AG04450 (cell line): ENCODE measurements at places on chromosomes 2 and 18.

DNA sequence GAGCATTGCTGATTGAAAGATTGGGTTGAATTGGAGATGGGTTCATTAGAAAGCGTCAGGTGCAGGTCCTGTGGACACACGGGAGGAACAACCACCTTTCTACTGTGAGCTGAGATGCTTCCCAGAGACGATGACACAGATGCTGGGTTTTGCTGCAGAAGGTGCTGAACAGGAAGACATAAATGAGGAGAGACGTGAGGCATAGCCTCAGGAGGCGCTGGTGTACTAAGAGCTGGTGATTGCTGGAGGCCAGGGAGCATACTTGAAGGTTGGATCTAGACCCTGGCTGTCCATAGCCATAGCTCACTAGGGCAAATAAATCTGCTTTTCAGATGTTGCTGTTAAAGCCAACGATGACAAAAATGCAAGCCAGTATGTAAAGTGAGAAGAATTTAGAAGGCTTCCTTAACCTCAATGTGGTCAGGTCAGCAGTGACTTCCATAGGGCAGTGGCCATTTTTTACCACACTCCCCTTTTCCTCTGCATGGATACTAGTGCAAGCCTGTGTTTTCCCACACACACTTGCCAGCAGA is 153.7 kb downstream of the SOX11 start:
- no peak for DNase-seq

GRCh38 chr2:200373973-200374416 is 67.5 kb downstream of the SPATS2L start:
- no peak for DNase-seq

DNA sequence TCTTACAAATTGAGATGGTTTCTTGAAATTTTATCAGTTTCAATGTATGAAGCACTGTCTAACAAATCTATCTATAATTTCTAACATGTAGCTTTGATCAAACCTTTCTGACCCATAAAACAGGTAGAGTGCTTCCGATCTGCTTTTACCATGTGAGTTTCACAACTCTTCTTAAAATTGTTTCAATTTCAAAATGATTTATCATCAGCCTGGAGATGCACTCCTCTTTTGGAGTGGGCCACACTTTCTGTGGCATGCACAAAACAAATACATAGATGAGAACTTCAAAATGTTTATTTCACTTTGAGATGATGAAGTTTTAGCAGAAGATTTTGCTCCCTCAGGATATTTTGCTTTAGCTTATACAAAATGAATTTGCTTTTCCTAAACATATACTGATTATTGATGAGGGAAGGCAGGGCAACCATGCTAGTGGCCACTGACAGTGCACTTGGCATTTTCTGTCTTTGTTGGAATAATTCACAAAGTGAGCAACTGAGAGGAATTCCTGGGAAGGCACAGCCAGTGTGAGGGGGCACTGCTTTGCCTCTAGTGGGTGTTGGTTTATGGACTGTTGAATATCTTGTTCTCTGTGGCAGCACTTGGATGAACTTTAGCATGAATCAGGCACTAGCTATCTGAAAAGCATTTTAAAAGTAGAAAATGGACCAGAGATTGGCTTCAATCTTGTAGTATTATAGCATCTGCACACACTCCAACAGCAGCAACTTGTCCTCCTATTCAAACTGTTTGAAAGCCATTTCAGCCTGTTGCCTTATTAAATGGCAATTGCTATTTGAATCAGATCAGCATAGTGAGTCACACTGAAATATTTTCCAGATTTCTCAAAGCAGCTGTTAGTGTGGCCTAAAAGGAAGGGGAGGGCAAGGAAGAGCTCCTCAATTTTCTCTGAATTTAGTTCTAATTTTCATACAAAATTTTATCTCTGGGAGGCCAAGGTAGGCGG is 193.2 kb downstream of the CCDC85A start:
- no peak for DNase-seq

DNA sequence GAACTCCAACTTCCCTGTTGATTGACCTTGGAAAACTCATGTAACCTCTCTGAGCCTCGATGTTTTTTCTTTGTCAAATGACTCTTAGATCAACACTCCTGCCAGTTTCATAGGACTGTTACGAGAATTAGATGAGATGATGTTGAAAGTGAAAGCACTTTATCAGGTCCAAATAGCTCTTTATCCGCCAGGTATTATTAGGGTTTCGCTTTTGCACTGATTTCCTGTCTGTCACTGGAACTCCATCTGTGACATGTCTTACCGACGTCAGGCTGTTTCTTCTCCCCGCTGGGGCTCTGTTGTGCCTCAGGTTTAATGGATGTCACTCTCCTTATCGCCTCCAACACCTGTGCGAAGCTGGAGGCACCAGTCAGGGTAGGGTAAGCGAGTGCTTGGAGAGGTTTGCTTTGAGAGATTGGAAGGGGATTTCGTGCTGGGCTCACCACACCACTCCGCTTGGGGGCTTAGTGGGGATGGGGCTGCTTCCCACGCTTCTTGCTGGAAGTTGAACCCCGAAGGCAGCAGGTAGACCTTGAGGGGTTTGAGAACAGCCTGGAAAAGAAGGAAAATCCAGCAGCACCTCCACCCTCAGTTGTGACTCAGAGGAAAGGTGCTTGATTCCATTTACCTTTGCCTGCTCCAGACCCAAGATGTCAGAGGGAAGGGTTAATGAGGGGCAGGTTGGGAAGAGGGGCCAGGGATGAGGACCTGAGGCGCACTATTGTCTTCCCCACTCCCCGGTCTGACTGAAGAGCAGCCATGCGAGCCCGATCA is 4.3 kb downstream of the GAD1 start:
- no peak for DNase-seq

GRCh38 chr2:28546242-28546641 is 50.4 kb downstream of the PLB1 start:
- no peak for DNase-seq

- no peak for DNase-seq
Measured at GRCh38 chr2:21451403-21451802, 327.6 kb downstream of the TDRD15 start.

DNA sequence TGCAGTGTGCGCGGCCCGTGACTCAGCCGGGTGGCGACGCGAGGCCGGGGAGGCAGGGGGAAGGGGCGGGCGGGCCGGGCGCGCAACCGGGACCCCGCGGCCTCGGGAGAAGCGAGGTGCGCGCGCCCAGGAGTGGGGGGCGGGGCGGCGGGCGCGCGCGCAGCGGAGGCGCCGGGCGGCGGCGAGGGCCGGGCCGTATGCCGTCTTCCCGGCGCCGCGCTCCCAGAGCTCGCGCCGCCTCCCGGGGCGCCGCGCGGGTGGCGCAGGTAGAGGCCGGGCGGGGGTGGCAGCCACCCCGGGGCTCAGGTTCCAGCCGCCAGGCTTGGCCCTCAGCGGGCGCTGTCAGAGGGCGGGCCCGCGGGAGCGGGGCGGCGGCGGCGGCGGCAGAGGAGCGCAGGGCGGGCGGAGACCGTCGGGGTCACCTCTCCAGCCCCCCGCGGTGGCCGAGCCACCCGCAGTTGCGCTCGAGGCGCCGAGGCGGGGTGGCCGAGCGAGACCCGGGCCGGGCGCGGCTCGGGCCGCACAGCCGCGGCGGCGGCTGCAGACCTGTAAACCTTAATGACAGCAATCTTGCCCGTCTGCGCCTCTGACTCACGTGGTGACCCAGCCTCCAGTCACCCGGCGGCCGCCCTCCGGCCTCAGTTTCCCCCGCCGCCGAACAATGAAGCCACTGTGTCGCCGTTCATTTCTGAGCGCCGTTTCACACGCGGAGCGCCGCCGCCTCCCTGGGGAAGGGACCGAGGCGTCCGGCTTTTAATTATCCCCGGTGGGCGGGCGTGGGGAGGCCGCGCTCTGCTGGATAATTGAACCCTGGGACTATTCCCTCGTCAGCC is 25.3 kb upstream of the SMAD7 start:
- DNase-seq: no peak

DNA sequence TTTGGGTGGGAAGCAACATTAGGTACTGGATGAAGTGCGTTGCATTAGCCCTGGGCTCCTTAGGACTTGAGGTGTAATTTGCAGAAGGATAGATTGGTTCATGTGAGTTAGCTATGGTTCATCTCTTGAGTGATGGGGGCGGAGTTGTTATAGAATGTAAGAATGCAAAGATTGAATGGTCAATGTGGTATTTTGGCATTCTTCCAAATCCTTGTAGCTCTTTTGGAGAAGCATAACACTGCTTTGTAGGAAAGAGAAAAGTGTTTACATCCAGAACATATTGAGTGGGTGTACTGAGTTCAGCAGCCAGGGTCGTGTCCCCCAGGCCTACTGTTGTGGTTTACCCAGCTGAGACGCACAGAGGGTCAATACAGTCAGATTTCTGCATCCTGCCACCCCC is 173.5 kb downstream of the FMNL2 start:
- peak; percentile 50 for DNase-seq

GRCh38 chr2:62597323-62597722 is 91.3 kb upstream of the TMEM17 start:
- peak; percentile 49 for DNase-seq

DNA sequence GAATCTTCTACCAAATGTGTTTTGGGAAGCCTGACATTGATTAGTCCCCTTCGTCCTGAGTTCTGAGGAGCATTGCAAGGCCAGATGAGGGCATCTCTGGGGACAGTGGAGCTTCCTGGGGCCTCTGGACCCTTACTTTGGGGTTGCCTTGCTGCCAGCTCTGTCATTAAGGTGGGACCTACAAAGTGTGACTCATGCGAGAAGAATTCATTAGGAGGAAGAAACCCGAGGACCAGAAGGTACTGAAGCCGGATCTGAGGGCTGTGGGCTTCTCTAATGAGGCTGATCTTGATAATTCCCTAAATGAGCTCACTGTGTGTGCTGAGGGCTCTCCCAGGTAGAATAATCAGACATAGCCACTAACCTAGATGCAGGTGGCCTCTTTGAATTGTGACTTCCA is 695 bp upstream of the SCYGR2 start:
- DNase-seq: no peak

DNA sequence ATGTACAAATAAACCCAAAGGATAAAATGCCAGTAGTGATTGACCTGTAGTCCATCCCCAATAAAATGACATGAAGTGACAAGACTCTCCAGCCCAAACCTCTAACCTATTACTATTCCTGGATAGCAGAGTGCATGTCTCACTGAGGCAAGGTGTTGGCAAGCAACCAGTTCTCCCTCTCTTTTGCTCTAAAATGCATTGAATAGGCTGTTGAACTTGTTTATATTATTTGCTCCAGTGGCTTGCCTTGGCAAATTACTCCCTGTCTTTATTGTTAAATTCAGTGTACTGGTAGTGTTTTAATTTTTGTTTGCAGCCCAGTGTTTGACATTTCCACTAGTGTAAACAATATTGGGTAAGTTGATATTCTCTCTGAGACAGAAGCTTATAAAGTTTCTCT is 70.5 kb downstream of the CSRNP3 start:
- no peak for DNase-seq

DNA sequence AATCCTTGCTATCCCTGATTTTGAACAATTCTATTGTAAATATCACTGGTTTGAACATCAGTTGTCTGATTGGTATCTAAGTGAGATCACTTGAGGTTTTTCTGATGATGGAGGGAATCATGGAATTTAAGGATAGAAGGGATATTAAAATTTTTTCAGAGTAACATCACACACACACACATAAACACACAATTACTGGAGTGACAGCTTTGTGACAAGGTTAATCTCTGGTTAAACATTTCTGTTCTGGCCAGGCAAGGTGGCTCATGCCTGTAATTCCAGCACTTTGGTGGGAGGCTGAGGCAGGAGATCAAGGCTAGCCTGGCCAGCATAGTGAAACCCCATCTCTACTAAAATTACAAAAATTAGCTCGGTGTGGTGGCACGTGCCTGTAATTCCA is 85.3 kb downstream of the SOCS6 start:
- no peak for DNase-seq

DNA sequence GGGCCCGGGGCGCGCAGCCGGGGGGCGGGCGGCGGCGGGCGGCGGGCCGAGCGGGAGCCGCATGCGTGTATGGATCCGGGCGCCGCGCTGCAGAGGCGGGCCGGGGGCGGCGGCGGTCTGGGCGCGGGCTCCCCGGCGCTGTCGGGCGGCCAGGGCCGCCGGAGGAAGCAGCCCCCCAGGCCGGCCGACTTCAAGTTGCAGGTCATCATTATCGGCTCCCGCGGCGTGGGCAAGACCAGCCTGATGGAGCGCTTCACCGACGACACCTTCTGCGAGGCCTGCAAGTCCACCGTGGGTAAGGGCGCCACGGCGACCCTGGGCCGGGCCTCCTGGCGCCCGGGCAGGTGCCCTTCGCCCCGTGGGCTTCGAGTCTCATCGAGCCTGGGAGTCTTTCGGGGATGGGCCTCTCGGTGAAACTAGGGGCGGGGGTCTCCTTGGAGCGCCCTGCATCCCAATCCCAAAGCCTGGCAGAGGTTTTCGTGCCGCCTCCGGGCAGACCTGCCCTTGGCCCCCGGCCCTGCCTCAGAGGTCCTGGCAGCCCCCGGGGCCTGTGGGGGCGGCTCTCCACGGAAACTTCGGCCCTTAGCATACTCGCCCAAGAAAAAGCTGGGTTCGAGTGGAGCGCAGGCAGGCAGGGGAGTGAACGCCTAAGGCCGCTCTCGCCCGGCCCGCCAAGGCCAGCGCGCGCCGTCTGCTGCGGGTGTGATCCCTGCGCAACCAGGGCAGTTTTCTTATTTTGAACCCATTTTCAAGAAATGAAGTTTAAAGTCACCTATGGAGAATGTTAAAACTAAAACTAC is 622 bp downstream of the RAB12 start:
- DNase-seq: no peak

DNA sequence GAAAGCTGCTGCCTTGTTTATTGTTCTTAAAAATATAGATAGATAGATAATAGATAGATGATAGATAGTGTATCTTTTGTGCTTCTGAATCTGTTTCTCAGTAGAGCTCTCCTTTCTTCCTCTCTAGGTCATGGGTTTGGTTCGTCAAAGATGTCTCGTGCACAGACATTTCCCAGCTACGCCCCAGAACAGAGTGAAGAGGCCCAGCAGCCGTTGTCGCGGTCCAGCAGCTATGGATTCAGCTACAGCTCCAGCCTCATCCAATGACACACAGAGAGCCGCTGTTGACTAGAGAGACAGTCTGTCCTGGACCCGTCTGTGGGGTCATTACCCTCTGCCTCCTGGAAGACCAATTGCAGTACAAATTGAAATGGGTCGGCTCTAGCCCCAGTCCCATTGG is 106.6 kb downstream of the CD226 start:
- DNase-seq: no peak

DNA sequence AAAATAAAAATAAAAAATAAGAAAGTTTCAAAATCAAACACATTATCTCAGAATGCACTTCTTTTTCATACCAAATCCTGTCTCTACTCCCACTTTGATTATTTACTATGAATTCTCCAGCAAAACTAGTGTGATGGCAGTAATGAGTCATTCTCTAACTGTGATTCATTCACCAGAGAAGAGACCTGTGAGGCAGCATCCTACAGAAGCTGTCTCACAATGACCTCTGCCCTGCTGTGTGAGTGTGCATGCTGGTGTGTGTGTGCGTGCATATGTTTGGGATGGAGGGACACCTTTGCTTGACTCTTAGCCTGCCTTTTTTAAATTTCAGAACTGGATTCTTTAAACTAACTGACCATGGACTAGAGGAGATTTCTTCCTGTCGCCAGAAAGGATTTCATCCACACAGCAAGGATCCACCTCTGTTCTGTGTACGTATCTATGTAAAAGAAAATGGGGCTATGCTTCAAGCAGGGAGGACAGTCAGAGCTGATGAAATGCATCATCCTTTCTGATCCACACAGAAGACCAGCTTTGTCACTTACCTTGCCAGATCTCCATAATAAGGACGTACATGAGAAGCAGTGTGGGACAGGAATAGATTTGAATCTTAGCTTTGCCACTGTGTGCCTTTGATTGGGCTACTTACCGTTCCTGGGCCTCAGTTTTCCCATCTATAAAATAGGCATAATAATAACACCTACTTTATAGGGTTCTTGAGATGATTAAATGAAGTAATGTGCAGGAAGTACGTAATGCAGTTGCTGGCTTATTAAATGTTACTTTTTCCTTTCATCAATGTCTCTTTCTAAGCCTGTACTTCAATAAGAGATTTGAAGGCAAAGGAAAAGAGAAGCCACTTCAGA is 31.2 kb downstream of the STAMBP start:
- DNase-seq: peak; percentile 75
